ENCODE measurements at places on chromosomes 11 and 22. TPM values are rescaled to one million over a fixed set of nuclear protein-coding genes. Genes with fewer than 3 reads are reported as not detected.

Gene MMP8
- 0.07 TPM for total RNA-seq

Gene NPAS4
- not detected for total RNA-seq

Gene PKDREJ
- under 0.01 TPM for total RNA-seq

Gene MMP27
- not detected for total RNA-seq

Gene SCGB2A2
- not detected for total RNA-seq

Data from smooth muscle cell of the pulmonary artery (primary cell).